ENCODE measurements at places on chromosomes 7 and 10. TPM values are rescaled to one million over a fixed set of nuclear protein-coding genes. Genes with fewer than 3 reads are reported as not detected.
A peak's percentile ranks its signal among the peaks of the same experiment; 100 is the strongest.

- DNase-seq = no peak
These were observed 42.9 kb downstream of the SLIT1 start for GRCh38 chr10:97142834-97143233.

DNA sequence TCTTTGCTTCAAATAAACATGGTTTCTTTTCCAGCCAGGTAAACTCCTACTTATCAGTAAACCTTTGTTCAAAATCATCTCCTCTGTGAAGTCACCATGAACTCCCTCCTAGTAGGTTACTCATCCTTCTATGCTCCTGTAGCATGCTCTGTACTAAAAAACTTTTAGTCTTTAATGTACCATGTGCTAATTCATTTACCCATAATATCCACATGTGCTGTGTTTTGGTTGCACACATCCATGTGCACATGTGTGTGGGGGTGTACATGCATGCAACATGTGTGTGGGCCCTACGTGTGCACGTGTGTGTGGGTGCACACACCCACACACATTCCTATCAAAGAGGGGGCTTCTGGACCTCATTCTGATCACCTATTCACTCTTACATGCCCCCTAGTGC, 259.9 kb upstream of the SP4 start:
- DNase-seq = no peak

GRCh38 chr10:61271127-61271780, 181.9 kb downstream of the TMEM26 start:
- peak; percentile 57 for DNase-seq

- DNase-seq = no peak
These were observed 294.8 kb downstream of the MDFIC start for GRCh38 chr7:115216652-115217051.

DNA sequence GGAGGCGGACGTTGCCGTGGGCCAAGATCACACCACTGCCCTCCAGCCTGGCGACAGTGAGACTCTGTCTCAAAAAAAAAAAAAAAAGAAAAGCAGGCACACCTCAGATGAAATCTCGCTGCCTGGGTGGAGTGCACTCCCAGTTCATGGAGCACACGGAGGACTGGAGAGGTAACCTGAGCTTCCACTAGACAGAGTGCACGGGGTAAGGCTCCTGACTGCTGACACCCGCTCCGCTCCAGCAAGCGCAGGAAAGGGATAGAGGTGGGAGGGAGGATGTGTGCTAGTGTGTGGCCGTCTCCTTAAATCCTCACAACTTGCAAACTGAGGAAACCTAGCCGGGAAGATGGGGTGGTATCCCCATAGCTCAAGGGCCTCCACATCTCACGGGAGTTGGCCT, 50.8 kb downstream of the FAM53B start:
- DNase-seq = no peak

DNA sequence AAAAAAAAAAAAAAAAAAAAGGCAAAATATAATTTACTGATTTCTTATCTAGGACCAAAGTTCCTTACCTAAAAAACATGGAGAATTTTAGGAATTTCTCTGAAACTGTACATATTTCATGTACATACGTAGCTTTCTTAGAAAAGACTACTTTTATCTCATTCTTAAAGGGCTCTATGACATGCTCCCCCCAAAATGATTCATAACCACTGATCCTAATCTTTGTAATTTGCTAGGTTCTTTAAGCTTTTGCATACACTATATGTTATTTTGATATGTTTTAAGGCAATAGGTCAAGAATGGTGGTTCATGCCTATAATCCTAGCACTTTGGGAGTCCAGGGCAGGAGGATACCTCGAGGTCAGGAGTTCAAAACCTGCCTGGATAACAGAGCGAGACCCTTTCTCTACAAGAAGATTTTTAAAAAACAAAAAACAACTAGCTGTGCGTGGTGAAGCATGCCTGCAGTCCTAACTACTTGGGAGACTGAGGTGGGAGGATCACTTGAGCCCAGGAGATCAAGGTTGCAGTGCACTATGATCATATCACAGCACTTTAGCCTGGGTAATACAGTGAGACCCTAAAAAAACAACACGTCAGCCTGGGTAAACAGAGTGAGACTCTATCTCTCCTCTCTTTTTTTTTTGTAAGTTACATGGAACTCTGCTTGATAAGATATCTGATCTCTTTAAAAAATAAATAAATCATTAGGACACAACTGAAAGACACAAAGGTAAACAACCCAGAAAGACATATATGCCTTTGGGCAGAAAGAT, 54.8 kb downstream of the ATAD1 start:
- DNase-seq = no peak

- DNase-seq = no peak
These were observed 48.0 kb upstream of the SP8 start for GRCh38 chr7:20834656-20835055.

DNA sequence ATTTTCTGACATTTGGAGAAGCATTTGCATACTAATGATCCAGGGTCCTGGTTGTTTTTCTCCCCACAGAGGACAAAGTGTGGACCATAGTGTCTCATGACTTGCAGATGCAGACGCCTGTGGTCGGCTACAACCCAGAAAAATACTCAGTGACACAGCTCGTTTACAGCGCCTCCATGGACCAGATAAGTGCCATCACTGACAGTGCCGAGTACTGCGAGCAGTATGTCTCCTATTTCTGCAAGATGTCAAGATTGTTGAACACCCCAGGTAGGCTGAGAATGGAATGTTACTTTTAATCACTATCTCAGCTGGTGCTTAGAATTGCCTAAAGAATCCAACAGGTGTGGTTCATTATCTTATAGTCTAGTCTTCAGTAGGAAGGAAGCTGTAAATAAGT, 951.5 kb upstream of the C7orf33 start:
- no peak for DNase-seq

Gene TEX36
- not detected for total RNA-seq

Gene LLCFC1
- total RNA-seq = not detected

Gene ENTPD1
- 0.03 TPM for total RNA-seq

Gene GJD4
- total RNA-seq = not detected
